Bronchial smooth muscle cell (primary cell): ENCODE measurements at places on chromosomes 1 and 21. TPM values are rescaled to one million over a fixed set of nuclear protein-coding genes. Genes with fewer than 3 reads are reported as not detected.

Gene TLCD4
- under 0.01 and 0.16 TPM in 2 replicates for total RNA-seq

Gene UBIAD1
- 2.4 and 4.6 TPM in 2 replicates for total RNA-seq

Gene CD34
- 0.16 and 0.34 TPM in 2 replicates for total RNA-seq

Gene SOX13
- total RNA-seq = 1.7 and 1.8 TPM in 2 replicates

Gene LAD1
- total RNA-seq = 0.26 TPM in 1 of 2 replicates, not detected in the other

Gene MYOG
- total RNA-seq = 0.09 TPM in 1 of 2 replicates, not detected in the other

Gene CRNN
- total RNA-seq = under 0.01 and 0.09 TPM in 2 replicates
